ENCODE measurements at places on chromosomes 11 and 22.
A peak's percentile ranks its signal among the peaks of the same experiment; 100 is the strongest.

- no peak for DNase-seq
Measured at GRCh38 chr11:1773131-1773993, 9.6 kb upstream of the CTSD start.

- no peak for DNase-seq
Measured at GRCh38 chr22:45475063-45475747, 27.5 kb upstream of the FBLN1 start.

DNA sequence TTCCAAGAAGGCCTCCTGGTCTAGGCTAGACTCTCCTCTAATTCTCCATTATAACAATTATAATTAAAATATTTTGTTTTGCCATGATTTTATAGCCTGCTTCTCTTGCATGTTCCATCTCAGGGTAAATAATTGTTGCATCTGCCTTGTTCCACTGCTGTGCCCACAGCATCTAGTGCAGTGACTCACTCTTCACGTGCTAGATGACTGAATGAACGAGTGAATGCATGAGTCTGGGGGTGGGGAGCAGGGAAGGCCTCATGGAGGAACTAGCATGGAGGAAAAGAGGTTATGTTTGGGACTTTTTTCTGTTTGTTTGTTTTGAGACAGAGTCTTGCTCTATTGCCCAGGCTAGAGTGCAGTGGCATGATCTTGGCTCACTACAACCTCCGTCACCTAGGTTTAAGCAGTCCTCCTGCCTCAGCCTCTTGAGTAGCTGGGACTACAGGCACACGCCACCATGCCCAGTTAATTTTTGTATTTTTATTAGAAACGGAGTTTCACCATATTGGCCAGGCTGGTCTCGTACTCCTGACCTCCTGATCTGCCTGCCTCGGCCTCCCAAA lies 5.2 kb upstream of the OAF start:
- DNase-seq: no peak

DNA sequence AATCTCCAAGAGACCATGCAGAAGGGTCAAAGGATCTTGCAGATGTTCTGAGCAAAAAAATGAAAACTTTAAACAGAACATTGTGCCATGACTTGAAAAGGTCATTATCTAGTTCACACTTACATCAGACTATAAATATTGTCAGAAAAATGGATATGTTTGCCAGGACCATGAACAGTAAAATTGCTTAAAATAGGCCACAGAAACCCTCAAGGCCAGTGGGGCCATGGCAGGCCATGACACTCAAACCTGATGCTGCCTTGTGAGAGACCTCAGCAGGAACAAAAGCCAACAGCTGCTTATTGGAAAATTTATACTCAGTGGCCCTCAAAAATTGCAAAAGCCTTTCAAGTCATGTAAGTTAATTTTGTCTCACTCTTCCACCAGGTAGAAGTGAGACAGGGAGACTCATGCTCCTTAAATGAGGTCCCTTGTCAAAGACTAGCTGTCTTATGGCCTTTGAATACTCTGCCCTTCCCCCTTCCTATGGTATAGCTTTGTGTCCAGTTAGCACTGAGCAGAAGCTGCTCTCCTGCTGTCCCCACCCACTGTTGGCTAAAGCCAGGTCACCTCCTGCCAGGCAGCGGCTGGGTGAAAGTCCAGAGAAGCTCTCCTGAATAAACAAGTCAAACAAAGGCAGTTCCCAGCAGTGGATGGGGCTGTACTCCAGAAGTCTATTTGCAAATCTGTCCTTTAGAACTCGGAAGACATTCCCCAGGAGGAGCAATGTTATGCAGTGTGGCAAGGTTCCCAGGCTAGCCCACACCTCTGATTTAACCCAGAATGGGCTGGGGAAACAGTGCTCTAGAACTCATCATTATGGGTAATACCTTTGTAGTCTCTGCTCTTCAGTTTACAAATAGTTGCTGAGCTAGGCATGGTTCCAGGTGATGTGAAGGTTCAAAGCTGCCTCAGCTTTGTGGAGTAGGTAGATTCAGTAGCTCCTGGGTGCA lies 21.4 kb downstream of the ADM start:
- peak; percentile 92 for DNase-seq

GRCh38 chr22:42582987-42583386 lies 29.2 kb downstream of the SERHL2 start:
- no peak for DNase-seq

GRCh38 chr22:29661336-29661735 lies 57.9 kb downstream of the NF2 start:
- no peak for DNase-seq

- DNase-seq: no peak
Measured at GRCh38 chr11:68905421-68906360, 2.0 kb downstream of the IGHMBP2 start.

GRCh38 chr11:67626970-67627369 lies 2.8 kb downstream of the NUDT8 start:
- peak; percentile 38 for DNase-seq

- no peak for DNase-seq
Measured at GRCh38 chr22:27648074-27648473, 153.5 kb downstream of the MN1 start.

DNA sequence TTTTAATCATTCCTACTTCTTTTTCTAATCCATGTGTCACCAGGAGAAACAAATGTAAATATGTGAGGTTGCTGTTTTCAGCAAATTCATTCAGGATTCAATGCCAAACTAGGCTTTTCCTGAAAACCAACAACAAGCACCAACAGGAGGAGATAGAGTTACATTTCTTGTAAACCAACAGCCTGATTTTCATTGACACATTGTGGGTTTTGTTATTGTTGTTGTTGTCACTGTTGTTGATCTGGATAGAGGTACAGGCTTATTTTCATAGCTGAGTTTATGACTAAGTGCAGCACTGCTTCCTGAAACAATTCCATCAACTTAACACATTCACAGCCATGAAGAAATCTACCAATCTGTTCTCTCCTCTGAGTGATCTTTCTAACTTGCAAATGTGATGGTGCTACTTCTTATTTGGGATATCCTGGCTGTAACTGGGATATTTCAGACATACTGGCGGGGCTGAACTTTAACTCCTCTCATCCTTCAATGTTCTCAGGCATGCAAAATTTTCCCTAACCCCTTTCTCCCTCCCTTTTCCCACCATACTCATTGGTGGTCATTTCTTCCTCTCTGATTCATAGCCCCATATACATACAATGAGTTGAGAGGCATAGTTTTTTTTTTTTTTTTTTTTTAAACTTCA lies 65.5 kb downstream of the ME3 start:
- no peak for DNase-seq

DNA sequence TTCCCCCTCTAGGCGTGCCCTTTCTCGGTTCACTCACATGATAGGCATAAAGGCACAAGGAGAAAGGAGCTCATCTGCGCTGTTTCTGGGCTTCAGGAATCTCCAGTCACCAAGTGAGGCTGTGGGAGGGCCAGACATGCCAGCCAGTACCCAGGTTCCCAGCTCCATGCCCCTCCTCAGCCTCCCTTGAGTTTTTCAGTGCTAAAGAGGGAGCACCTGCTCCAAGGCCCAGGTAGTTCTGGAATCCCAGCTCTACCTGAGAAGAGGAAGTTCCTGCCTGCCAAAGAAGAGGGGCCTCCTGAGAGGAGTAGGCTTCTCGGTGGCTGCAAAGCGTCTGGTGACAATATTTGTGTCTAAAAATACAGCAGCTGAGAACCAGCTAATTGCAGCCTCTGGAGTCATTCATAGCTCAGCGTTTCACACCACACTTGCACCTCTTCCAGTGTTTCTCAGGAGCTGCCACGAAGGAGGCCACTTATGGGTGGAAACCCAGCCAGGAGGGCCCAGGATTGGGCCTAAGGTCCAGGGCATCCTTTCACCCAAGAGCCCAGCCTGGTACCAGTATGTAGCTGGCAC lies 197.4 kb downstream of the TRIM29 start:
- DNase-seq: no peak

DNA sequence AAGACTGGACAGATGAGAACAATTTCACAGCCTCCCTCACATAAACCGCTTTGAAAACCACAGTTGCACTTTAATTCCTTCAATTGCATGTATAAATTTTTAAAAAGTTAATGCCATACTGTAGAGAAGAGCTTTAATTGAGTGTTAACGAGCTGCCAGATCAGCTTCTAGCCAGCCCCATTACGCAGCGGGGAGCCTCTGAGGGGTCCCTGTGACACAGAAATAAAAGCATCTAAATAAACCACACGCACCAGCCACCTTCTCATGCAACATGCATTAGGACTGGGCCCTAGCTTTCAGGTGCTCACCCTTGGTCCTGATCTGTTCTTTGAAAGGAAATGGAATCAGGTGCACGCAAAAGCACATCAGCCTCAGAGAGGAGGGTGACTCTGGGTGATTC lies 111.7 kb downstream of the SPATA19 start:
- DNase-seq: no peak

- no peak for DNase-seq
Measured at GRCh38 chr22:41106122-41106968, 14.0 kb downstream of the EP300 start.

DNA sequence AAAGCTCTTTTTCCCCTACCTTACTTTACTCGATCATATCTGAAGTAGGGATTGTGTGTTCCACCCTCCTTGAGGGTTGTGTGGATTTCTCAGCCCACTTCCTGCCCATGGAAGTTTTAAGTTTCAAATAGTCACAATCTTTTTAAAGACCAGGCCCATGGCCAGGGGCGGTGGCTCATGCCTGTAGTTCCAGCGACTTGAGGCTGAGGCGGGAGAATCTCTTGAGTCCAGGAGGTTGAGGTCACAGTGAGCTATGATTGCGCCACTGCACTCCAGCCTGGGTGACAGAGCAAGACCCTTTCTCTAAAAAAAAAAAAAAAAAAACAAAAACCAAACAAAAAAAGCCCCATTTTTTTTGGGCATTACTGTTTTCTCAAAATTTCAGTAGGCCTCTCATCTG lies 36.3 kb upstream of the LRRC10B start:
- no peak for DNase-seq

DNA sequence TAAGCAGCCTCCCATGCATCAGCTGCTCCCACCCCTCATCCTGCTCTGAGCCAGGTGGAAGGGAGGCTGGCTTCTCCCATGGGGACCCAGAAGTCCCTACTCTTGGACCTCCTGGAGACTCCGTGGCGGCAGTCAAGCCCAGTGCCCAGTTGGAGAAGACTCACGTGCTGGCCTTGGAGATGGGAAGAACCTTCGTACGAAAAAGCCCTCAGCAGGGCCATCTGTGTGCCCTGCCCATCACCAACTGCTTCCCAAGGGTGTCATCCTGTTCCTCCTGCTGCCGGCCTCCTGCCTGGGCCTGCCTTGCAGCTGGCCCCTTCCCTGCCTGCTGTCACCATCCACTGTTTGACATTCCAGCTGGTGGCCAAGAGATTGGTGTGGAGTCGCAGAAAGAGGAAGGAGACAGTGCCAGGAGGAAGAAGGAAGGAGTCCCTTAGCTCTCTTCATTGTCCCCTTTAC lies 28.0 kb downstream of the ARHGAP1 start:
- DNase-seq: peak; percentile 39

GRCh38 chr11:61688365-61689163 lies 8.4 kb downstream of the DAGLA start:
- DNase-seq: no peak

GRCh38 chr11:119015054-119015611 lies 3.0 kb downstream of the RPS25 start:
- DNase-seq: no peak

DNA sequence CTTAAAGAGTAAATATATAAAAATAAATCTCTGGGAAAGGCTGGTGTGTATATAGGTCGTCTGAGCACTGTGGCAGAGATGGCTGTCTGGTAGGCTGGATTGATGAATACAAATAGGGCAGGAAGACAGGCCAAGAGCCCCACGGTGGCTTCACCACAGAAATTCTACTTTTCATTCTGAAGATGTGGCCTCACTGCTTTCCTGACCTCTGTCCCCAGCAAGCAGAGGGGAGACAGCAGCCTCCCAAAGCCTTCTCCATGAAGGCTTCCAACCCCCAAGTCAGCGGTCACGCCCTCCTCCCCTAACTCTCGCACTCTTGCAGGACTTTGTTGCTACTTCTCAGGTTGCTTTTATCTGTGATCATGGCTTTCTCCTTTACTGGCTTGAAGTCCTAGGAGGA lies 10.6 kb upstream of the KCNJ1 start:
- DNase-seq: no peak

GRCh38 chr22:30399718-30400117 lies 2.9 kb downstream of the SEC14L2 start:
- DNase-seq: no peak

GRCh38 chr22:50445071-50445879 lies 29.6 kb downstream of the SBF1 start:
- no peak for DNase-seq

- DNase-seq: no peak
Measured at GRCh38 chr11:70482529-70482917, 84.2 kb downstream of the CTTN start.

- no peak for DNase-seq
Measured at GRCh38 chr11:66337103-66337899, 1.1 kb upstream of the RIN1 start.

GRCh38 chr11:34316347-34317035 lies 41.3 kb downstream of the ABTB2 start:
- no peak for DNase-seq

DNA sequence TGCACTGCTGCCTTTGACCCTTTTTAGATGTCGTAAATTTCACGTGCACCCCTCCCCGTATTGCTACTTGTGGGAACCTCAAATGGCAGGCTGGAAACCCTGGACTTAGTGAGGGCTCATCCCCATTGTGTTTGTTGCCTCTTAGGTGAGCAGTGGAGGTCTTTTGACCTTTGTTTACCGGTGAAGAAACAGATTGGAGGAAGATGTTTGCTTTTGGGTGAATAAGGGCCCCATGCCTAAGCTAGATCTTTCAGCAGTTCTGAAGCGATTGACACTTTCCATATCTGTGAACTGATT lies 782 bp downstream of the SMARCB1 start:
- no peak for DNase-seq

GRCh38 chr11:68329978-68330699 lies 17.7 kb downstream of the LRP5 start:
- DNase-seq: no peak

GRCh38 chr11:72706579-72706978 lies 32.4 kb upstream of the PDE2A start:
- DNase-seq: no peak

GRCh38 chr22:42651134-42651533 lies 1.9 kb upstream of the CYB5R3 start:
- no peak for DNase-seq

DNA sequence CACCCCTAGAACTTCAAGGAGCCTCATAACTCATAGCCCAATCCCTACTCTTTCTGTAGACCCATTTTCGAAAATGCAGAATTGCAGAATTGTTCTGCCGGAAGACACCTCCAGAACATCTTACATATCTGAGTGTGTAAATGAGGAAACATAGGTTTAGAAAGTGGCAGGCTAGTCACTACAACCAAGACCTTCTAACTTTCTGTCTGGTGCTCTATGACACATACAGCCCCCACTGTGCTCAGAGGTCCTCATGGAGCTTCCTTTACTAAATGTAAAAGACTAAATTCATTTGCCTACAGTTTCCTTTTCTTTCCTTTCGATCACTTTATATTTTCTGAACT lies 132.1 kb upstream of the DDI1 start:
- DNase-seq: no peak

GRCh38 chr11:26287067-26287518 lies 44.8 kb upstream of the ANO3 start:
- no peak for DNase-seq

All from right lobe of liver (tissue), 6 donors.